ENCODE measurements at places on chromosomes 3 and 15. TPM values are rescaled to one million over a fixed set of nuclear protein-coding genes. Genes with fewer than 3 reads are reported as not detected.
A peak's percentile ranks its signal among the peaks of the same experiment; 100 is the strongest.

The CKMT1B gene
- total RNA-seq, result not detected

The VGLL3 gene
- total RNA-seq, result not detected

The ZCWPW2 gene
- 0.42 TPM for total RNA-seq

The TLR9 gene
- total RNA-seq, result 0.79 TPM

The GRAMD2A gene
- not detected for total RNA-seq

The CRYBG3 gene
- 1.6 TPM for total RNA-seq

The SLC27A2 gene
- total RNA-seq, result 11.6 TPM

The CEMIP gene
- total RNA-seq, result not detected

The WDR49 gene
- total RNA-seq, result not detected

The BTLA gene
- total RNA-seq, result 26.0 TPM

The TMEM212 gene
- total RNA-seq, result not detected

The SEMA5B gene
- total RNA-seq, result not detected

The HGD gene
- total RNA-seq, result 0.26 TPM

The FAM43A gene
- total RNA-seq, result 1.2 TPM

DNA sequence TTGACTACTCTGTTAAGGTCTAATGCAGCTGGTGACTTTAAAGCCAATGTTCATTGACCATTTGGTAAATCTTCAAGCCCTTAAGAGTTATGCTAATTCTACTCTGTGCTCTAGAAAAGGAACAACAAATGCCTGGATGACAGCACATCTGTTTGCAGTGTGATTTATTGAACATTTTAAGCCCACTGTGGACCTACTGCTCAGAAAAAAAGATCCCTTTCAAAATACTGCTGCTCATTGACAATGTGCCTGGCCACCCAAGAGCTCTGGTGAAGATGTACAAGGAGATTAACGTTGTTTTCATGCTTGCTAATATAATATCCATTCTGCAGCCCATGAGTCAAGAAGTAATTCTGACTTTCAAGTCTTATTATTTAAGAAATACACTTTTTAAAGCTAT is 110.8 kb downstream of the TBC1D5 start:
- no peak for DNase-seq

- DNase-seq, result no peak
Measured at GRCh38 chr15:85099195-85099803, 117.6 kb downstream of the PDE8A start.

DNA sequence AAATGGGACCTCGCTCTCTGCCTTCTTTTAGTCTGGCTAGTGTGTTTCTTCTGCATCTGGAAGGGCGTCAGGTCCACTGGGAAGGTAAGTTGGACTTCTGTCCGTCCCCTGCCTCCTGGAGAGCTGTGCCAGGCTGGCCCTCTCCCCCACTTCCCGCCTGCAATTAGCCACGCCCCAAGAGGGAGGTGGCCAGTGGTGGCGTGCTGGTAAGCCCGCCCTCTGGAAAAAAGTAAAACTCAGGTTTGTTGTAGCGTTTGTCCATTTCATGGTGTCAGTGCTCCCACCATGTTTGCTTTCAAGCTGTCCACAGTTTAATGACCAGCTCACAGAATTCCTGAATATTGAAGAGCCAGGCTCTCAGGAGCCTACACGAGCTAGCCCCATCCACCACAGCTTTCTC is 55.6 kb downstream of the SLC6A6 start:
- DNase-seq, result no peak

- DNase-seq, result no peak
Measured at GRCh38 chr3:173778251-173778650, 380.7 kb downstream of the NLGN1 start.

GRCh38 chr3:191982481-191982880 is 521.5 kb downstream of the PYDC2 start:
- DNase-seq, result no peak

DNA sequence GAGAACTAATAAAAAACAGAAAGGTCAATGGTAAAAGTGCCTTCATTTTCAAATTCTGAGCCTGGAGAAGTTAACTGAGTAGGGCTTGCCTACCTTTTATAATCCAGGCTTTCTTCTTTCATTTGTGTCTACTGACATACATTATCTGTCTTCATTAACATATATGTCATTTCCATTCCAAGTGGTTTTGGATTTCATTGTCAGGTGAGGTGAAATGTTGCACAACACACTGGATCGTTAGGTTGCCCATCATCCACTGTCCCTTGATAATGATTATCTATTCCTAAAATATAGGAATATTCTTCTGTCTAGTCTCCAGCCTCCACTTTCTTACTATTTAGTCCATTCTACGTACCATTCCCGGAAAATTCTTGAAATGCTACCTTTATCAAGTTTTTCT is 55.0 kb upstream of the CP start:
- DNase-seq, result no peak

DNA sequence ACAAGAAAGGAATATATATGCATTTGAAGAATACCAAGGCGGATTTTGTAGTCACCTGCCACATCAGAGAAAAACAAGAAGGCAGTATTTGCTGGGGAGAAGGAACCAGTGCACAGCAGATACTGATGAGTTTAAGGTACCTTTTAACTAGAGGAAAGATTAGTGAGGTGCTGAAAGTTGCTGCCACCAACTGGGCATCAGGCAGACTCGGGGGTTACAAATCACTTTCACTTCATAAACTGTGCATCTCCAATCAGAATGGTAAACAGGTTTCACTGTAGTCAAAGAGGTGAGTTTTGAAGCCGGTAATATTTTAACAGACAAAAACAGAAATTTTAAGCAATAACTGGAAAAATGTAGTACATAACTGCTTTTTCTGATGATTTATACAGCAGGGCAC is 4.1 kb downstream of the FBN1 start:
- no peak for DNase-seq

DNA sequence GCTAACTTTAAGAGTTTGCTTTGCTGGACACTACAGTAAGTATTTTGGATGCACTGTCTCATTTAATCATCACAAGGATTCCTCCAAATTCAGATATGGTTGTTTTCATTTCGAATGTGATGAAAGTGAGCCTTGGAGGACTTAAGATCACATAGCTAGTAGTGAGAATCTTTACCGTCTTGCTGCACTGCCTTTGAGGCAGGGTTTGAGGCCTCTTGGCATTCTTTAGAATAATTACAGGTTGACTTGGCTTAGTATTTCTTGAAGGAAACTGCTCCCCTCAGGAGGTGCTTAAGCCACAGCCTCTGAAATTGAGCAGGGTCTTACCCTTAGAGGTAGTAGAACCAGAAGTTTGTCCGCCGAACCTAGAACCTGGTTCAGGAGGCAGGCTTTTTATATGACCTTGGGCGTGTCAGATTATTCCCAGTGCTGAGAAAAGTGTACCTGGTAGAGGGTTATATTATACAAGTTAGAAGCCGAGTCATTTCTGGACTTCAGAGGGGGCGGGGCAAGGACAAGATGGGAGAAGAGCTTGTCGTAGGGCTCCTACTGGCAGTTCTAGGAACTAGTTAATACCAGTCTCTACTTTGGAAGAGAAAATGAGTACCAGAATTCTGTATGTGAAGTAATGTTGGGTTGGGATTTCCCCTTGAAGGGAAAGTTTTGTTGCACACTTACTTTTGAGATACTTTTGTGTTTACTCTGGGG is 1.1 kb downstream of the TFG start:
- DNase-seq, result peak; percentile 88

GRCh38 chr3:9009976-9010545 is 46.8 kb upstream of the RAD18 start:
- no peak for DNase-seq

DNA sequence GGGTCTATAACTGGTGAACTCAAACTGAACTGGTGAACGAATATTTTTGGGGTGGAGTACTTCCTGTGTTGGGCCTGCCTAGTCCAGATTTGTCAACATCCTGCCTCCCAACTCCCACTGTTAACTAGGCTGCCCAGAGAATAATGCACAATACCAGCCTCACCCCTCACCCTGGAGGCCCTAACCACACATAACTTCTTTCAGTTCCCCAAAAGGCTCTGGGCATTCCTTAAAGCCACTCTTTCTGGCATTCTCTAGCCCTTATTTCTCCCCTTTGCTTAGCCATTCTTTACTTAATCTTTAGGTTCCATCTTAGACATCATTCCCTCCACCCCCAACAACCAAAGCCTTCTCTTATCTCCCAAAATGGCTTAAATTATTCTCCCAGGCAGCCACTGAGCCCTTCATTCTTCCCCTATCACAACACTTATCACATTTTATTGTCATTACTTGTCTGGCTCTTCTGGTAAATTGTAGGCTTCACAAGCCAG is 9.1 kb upstream of the SEC11A start:
- DNase-seq, result peak; percentile 51

GRCh38 chr3:100782348-100782747 is 73.1 kb downstream of the TFG start:
- DNase-seq, result no peak

DNA sequence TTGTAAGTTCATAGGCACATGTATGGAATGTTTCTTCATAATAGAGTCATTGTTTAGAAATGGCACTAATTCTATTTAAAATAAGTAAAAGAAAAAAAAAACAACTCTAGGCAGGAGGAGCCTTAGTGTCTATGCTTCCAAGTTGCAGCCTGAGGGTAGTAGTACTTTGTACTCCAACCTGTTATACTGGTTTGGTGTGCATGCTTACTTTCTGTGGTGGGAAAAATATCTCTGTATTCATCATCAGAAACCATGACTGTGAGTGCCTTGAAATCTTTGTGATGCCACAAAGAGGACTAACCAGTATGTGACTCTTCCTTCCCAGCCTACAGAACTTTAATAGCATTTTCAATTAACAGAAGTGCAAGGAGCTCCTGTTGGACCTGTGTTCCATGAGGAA is 4.4 kb downstream of the NAALADL2 start:
- no peak for DNase-seq

- no peak for DNase-seq
Measured at GRCh38 chr3:69182588-69183316, 60.4 kb upstream of the LMOD3 start.

GRCh38 chr15:77608774-77609173 is 23.9 kb downstream of the LINGO1 start:
- DNase-seq, result no peak

DNA sequence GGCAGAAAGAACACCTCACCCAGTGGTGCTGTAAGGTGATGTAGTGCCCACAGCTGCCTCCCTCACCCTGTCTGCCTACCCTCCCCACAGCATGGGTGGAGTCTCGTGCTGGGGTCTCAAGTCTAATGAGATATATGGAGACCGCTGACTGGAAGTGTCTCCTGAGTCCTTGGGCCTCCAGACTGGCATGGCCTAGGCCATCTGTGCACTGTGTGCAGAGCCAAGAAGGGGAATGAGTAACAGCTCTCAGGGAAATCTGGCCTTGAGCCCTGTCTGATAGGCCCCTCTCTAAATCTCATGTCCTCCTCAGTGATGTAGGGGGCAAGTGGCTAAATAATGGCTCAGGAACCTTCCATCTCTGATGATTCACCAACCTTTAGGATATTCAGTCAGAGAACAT is 277.4 kb downstream of the PLCL2 start:
- no peak for DNase-seq

GRCh38 chr3:188754267-188754666 is 417.5 kb upstream of the TPRG1 start:
- DNase-seq, result no peak

GRCh38 chr3:180320631-180321030 is 281.3 kb upstream of the TTC14 start:
- no peak for DNase-seq

DNA sequence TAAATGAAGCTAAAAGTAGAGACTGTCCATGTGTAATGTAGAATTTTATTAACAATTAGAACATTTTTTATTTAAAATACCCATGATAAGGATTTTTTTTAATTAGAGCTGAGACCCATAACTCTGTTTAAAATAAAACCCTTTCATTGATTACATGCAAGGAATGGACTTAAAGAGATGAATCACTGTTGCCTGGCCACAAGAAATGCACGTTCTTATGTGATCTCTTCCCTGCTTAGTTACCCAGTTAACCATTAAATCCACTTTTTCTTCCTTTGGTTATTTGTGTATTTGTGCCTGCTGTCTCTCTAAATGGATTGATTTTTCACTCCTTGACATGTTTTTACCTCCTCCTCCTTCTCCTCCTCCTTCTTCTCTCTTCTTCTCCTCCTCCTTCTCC is 83.3 kb upstream of the SLITRK3 start:
- DNase-seq, result no peak

- DNase-seq, result no peak
Measured at GRCh38 chr15:58474741-58475323, 43.0 kb downstream of the LIPC start.

DNA sequence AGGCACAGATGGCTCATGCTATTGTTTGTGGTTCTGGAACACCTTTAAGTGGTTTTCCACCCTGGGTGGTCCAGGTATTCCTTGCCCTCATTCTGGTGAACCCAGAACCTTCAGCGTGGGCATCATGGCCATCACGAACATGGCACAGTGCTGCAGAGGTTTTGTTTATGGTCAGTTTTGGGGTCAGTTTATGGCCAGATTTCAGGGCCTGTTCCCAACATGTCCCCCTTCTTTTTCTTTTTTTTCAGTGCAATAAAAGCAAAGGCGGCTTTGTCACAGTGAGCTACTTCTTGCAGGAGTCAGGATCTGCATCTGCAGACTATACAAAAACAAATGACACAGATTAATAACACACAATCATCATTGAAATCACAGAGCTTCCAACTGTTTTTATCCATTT is 1085.0 kb upstream of the ALCAM start:
- DNase-seq, result no peak

GRCh38 chr15:79853492-79854328 is 43.1 kb downstream of the MTHFS start:
- DNase-seq, result peak; percentile 75

DNA sequence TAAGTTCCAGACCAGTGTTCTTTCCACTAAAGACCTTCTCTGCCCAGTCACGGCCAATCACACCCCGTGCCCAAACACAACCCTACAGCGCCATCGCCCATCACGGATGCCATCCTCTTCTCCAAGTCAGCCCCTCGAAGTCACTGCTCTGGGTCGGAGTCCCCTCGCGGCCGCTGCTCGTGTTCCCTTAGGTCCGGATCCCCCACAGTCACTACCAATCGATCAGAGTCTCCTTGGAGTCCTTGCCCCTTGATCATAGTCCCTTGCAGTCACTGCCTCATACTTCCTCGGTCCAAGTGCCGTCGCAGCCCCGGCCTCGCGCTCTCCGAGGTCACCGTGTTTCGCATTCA is 461 bp downstream of the PCYT1A start:
- DNase-seq, result peak; percentile 51

DNA sequence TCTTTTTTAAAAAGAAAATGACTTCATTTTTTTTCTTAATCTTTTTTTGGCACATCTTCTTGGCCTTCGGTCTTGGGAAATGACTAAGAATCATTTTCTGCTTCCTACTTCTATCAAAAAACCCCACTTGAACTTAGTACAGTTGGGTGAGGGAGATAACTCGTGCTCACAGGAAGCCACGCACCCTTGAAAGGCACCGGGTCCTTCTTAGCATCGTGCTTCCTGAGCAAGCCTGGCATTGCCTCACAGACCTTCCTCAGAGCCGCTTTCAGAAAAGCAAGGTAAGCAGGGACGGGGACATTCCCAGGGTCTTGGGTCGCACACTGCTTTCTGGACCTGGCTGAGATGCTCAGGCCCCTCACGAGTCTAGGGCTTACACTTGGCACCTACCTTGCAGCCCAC is at the start of gene CCR4:
Gene CCR4, plus strand, starts transcription at position 235 of the 402 bp plus-strand sequence. CDS start 1,779 bp downstream, outside the sequence.
- peak; percentile 60 for DNase-seq

GRCh38 chr3:186251948-186252619 is 110.0 kb downstream of the DGKG start:
- no peak for DNase-seq

GRCh38 chr15:70101459-70102113 is 3.9 kb upstream of the TLE3 start:
- DNase-seq, result no peak
